ENCODE measurements at places on chromosomes 7 and 10. TPM values are rescaled to one million over a fixed set of nuclear protein-coding genes. Genes with fewer than 3 reads are reported as not detected.

C7orf57 gene
- total RNA-seq, result not detected

SFTPA1 gene
- total RNA-seq, result not detected

PCLO gene
- total RNA-seq, result 0.35 TPM

- peak; percentile 29 for DNase-seq
Observed at GRCh38 chr10:9786101-9786500, 1231.6 kb upstream of the CELF2 start.

GRCh38 chr10:101118031-101118430, 13.1 kb upstream of the TLX1 start:
- DNase-seq, result no peak

GRCh38 chr7:818031-818699, 14.1 kb upstream of the SUN1 start:
- DNase-seq, result peak; percentile 44

GRCh38 chr10:3404381-3404780, 231.8 kb upstream of the PITRM1 start:
- DNase-seq, result no peak

GRCh38 chr7:2792235-2792634, 51.9 kb downstream of the GNA12 start:
- DNase-seq, result no peak

- DNase-seq, result peak; percentile 77
Observed at GRCh38 chr7:117072620-117073118, 119.4 kb downstream of the ST7 start.

DNA sequence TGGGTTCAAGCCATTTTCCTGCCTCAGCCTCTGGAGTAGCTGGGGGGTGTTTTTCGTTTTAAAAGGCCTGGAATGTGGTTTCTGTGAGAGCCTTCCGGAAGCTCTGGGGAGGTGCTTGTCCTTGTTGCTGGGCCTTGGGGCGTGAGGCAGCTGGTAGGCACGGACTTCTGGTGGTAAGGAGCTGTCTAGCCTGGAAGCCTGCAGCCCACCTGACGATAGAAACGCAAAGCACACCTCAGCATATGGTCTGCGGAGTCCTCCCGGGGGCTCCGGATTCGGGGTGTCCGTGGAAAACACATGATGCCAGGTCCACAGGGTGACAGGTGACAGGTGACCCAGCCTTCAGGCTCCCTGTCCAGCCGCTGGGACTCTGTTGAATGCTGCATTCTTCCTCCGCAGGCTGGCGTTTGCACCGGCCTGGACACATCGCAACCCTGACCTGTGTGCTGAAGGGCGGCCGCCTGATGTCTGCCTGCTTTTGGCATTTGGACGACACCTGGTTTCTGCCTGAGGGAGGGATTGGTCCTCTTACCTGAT, 37.3 kb downstream of the INPP5A start:
- DNase-seq, result peak; percentile 61

GRCh38 chr7:28787106-28787505, 171.0 kb downstream of the TRIL start:
- DNase-seq, result no peak

GRCh38 chr7:114818501-114818900, 103.4 kb upstream of the MDFIC start:
- DNase-seq, result peak; percentile 77

Measured in renal cortical epithelial cell (primary cell).